ENCODE measurements at places on chromosomes 3 and 15.

GRCh38 chr3:139427283-139428060 lies 38.0 kb upstream of the COPB2 start:
- no peak for DNase-seq

- DNase-seq: peak; percentile 37
Observed at GRCh38 chr3:161371441-161372320, at the start of gene SPTSSB. SPTSSB (minus strand) TSS chr3:161371517; CDS start chr3:161346323, 25,194 bp downstream.

DNA sequence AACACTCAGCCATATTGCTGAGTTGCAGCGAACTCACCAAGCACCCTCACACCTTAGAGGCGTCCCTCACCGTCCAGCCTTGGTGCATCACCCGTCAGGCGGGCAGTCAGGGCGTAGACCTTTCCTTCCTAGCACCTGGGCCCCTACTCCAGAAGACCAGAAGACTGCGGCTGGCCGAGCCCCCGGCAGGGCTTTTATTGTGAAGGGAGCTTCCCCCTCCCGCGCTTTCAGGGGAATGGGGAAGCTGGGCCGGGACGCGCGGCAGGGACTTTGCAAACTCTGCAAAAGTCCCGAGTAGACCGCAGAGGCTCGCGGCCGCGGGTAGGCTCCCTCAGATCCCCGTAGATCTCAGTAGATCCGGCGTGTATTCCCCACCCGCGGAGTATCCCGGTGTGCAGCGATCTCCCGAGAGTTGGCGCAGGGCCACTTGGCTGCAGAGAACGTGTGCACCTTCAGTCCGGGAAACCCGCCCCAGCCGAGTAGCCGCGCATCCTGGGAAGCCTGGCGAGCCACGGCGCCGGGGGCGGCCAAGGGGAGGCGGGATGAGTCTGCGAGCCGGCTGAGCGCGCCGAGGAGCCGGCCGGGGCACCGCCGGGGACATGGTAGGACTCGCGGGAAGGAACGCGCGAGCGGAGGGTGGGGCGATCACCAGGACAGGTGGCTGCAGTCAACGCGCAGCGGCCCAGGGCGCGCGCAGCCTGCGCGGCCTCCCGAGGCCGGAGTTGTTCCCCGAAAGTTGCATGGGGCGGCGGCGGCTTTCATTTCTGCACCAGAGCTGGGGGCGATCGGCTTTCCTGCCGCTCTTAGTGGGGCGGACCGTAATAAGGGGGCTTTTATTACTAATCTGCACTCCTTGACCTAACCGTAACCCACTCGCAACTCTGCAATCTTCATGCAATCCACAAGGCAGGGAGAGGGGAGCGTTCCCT lies at the start of gene GASK1A:
Gene GASK1A, plus strand, starts transcription at position 268 of the 929 bp plus-strand sequence. Its CDS starts 332 bp downstream, at position 600.
- peak; percentile 8 for DNase-seq

DNA sequence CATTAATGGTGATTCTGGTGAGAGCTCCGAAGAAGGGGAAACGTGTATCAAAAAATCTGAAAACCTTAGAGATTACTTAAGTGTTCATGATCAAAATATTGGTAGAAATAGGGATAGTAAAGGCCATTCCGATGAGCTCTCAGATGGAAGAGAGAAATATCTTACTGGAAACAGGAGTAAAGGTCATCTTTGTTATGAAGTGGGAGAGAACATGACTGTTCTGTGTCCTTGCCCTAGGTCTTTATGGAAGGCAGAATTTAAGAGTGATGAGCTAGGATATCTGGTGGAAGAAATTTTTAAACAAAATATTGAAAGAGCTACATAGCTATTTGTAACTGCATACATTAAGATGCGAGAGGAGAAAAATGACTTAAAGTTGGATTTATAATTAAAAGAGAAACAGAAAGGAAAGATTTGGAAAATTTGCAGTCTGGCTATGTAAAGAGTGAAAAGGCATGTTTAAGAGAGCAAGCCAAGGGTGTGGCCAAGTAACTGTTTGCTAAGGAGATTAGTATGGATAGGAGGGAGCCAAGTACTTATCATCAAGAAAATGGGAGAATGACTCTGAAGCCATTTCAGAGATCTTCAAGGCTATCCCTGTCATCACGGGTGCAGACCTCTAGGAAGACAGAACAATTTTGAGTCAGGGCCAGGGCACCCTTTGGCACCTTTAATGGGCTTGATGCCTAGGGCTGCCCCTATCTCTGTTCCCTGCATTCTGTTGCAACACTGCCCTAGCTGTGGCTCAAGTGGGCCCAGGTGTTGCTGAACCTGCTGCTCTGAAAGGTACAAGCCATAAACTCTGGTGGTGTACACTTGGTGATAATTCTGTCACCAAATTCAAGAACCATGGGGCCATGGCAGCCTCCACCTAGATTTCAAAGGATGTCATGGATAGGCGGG lies 27.3 kb downstream of the SLMAP start:
- DNase-seq: no peak

DNA sequence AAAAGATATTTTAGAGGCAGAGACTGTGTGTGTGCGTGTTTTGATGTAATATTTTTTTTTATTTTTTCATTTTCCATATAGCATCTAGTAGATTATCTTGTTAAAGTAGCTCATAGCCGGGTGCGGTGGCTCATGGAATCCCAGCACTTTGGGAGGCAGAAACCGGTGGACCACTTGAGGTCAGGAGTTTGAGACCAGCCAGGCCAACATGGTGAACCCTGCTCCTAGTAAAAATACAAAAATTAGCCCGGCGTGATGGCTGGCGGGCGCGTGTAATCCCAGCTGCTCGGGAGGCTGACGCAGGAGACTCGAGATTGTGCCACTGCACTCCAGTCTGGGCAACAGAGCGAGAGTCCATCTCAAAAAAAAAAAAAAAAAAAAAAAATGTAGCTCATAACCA lies 1481.2 kb upstream of the CADM2 start:
- no peak for DNase-seq

- DNase-seq: no peak
Observed at GRCh38 chr3:32336113-32336498, 55.5 kb upstream of the CMTM7 start.

- no peak for DNase-seq
Observed at GRCh38 chr3:116135457-116136085, 309.7 kb downstream of the LSAMP start.

DNA sequence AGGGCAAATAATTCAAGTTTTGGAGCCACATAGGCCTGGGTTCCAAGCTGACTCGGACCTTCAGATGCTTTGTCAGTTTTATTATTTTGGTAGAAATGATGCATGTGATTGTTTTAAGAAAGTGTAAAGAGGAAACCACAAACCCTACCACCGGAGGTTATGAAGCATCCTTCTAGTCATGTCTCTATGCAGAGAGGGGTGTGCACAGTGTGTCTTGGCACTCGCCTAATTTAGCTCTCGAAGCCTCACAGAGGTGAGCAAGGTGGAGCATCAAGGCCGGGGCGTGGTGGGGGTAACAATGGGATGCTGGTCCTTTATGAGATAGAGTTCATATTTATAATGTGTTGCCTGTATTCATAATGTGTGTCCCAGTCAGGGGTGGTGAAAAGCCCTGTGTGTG lies 63.7 kb upstream of the SMAD6 start:
- DNase-seq: no peak

- DNase-seq: peak; percentile 19
Observed at GRCh38 chr3:39378088-39378487, 5.1 kb upstream of the SLC25A38 start.

DNA sequence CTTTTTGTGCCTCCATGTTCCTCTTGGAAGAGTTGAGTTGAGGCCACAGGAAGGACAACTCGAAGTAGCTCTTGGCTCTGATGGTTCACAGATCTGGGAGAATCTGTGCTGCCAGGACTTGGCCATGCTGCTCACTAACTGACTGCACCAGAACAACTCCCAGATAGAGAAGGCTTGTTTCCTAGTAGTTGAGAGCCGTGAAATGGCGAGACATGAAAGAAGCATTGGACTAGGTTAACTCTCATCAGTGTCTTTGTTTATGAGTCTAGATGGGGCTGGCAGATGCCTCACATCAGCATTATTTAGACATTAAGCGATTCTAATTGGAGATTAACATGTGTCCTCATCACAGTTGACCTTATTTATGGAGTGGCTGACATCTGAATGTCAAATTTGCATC lies 92.9 kb upstream of the AGBL1 start:
- no peak for DNase-seq

GRCh38 chr3:185254799-185255198 lies 950 bp upstream of the EHHADH start:
- DNase-seq: no peak

GRCh38 chr3:113698956-113699355 lies 2.5 kb upstream of the USF3 start:
- DNase-seq: no peak

DNA sequence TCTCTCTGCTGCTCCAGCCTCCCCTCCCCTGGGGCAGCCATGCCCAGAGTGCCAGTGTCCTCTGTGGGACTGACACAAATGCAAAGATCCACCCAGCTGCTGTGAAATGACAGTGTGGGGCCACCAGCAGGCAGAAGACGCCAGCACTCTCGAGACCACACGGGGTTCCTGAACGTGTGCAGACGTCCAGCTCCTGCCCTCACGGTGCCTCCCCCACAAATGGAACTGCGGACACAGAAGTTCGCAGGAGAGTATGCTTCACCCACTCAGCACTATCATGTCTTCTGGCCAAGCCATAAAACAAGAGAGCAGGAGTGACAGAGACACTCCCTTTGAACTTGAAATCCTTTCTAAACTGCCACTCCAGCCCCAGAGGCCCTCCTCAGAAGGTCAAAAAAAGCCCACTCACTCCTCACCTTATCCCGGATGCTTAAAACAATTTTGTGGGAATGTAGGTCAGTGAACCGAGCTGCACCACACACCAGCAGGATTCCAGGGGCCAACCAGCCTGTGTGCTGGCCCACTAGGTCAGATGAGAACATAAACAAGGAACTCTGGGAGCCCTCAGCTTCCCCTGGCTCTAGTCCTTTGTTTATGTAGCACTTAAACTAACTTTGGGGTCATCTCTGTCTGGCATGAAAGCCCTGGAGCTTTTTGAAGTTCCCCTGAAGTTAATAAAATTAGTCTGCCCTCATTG lies 112.6 kb downstream of the DNAJB8 start:
- DNase-seq: no peak

GRCh38 chr3:133756716-133757694 lies 10.8 kb downstream of the TF start:
- DNase-seq: no peak

DNA sequence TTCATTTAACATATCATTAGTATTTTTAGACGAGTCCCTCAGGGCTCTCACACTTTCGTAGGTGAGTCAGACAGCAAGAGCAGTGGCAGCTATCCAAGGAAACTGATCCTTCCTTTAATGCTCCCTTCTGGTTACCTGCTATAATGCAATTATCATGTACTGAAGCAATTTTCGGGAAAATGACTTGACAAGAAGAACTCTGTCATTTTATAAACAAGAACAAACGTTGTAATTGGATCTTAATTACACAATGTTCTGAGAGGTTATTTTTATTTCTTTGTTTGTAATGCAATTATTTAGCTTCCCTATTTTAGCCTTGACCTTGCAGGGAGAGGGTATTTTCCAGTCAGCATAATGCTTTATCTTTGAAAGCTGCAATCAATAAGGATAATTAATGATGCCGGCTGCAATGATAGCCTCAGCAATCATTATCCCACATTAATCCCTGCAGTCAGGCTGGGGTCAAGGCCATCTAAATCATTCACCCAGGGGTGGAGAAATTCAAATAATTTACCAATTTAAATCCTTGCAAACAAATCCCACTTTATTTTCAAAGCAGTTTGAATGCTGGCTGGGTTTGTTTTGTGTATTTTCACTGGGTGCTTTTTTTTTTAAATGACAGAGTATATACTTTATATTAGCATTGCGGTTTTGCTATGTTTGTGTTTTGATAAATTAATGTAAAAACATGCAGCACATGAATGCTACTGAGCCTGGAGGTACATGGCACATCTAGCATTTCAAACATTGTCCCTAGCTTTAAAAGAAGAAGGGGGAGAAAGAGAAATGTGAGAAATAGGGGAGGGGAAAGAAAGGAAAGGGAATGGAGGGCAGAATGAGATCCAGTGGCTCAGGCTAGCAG lies 249.9 kb downstream of the SHOX2 start:
- DNase-seq: no peak

DNA sequence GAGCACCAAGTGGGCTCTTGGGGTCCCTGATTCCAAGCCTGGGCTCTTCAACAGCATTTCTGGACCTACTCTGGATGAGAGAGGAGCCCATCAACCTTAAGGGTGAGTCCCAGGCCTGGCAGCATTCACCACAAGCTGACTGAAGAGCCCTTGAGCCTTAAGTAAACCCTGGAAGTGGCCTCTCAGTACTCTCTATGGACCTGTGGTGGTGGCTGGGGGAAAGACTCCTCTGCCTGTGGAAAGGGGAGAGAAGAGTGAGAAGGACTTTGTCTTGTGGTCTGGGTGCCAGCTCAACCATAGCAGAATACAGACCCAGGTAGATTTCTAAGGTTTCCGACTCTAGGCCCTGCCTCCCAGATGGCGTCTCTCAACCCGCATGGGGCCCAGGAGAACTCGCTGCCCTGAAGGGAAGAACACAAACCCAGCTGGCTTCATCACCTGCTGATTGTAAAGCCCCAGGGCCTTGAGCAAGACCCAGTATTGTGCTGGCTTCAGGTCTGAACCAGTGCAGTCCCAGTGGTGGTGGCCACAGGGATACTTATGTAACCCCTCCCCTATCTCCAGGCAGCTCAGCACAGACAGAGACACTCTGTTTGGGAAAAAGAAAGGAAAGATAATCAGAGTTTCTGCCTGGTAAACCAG lies 71.4 kb downstream of the TFDP2 start:
- no peak for DNase-seq

GRCh38 chr15:68302729-68303128 lies 25.2 kb downstream of the FEM1B start:
- no peak for DNase-seq

DNA sequence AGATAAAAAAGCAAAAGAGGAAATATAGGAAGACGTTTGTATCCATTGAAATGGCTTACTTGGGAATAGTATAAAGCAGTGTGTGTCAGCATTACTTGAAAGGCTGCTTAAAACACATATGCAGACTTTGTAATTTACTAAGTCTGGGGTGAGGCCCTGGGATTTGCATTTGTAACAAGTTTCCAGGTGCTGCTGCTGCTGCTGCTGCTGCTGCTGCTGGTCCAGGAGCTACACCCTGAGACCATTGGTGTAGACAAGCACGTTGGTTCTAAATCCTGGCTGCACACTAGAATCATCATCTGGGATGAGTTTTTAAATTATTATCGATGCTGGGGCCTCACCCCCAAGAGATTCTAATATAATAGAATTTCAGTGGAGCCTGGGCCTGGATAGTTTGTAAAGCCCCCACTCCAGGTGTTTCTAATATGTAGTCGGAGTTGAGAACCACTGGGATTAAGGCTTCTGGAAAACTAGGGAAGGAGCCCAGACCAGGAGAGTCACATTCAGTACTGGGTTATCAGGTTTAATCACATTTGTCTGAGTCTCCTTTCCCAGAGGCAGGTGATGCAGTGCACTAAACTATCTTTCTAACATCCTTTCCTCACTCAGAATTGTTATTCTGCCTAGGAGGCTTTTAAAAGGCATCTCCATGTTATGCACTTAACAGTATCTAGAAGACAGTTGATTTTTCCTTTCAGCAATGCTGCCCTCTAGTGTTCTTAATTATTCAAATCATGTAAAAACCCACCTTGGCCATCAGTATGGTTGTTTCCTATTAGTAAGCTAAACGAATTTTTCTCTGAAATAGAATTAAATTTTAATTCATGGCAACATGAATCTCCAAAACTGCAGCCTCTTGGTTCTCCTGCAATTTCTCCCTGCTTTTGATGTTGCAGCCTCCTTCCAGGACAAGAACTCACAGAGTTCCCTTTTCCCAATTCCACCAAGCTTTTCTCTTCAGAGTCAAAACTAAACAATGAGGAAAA lies 45.4 kb downstream of the SSR3 start:
- no peak for DNase-seq
